Activated CD4-positive, alpha-beta T cell treated with anti-CD3 and anti-CD28 coated beads for 24 hours (primary cell): ENCODE measurements at places on chromosomes 7 and 10.

- no peak for DNase-seq
Measured at GRCh38 chr7:116218051-116218645, 7.8 kb downstream of the TES start.

- DNase-seq: no peak
Measured at GRCh38 chr10:4083509-4084003, 298.5 kb upstream of the KLF6 start.

DNA sequence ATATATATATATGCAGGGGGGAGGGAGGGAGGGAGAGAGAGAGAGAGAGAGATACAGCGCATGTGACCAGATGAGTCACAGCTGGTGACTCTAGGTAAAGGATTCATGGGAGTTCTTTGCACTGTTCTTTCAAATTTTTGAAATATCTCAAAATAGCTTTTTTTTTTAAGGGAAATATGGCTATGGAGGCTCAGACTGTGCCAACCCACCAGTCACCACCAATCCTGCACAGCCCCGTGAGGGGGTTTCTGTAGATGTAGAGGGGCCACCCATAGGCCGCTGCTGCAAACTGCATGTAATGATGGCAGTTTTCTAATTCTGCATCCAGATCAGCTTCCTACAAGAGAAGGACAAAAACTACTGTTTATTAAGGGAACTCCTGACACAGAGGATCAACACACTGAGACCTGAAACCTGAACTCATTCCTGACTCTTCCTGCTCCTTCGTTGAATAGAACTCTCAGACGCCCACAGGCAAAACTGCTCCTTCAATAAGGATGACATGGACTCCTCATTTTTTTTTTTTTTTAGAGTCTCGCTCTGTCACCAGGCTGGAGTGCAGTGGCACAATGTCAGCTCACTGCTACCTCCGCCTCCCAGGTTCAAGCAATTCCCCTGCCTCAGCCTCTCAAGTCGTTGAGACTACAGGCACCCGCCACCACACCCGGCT lies 17.3 kb downstream of the DAGLB start:
- no peak for DNase-seq

DNA sequence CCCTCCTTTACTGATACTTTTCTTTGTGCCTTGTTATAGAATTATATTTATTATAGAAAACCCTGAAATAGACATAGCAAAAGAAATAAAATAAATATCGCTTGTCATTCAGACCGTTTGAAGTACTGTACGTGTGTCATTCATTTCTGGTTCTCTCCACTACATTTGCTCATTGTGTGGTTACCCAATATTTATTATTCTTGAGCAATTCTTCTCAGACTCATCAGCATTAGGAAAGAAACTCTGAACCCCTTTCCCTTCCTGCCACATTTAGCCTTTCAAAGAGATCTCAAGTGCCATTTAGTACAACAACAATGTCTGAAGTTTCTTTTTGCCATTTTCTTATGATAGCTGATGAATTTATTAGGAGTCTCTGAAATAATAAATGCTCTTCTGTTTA lies 154.1 kb downstream of the KIAA1217 start:
- no peak for DNase-seq

- DNase-seq: no peak
Measured at GRCh38 chr7:85081846-85082245, 105.0 kb downstream of the SEMA3D start.

DNA sequence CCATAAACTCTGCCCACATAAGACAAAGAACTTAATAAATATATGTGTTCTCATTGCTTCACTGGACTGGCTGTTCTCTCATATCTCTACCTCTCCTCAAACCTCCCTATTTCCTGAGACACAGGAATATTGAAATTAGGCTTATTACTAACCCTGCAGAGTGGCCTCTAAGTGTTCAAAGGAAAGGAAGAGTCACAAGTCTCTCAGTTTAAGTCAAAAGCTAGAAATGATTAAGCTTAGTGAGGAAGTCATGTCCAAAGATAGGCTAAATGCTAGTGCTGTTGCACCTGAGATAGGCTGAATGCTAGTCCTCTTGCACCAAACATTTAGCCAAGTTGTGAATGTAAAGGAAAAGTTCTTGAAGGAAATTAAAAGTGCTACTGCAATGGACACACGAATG lies 41.1 kb downstream of the GNAI1 start:
- DNase-seq: no peak

GRCh38 chr7:102004848-102005247 lies 187.4 kb downstream of the CUX1 start:
- no peak for DNase-seq

- DNase-seq: peak; percentile 50
Measured at GRCh38 chr10:99532687-99533495, at the start of gene NKX2-3. Gene NKX2-3, plus strand, starts transcription at chr10:99532942. Its CDS starts 190 bp downstream, at chr10:99533132.

- no peak for DNase-seq
Measured at GRCh38 chr7:27213433-27214238, 13.7 kb upstream of the HOXA13 start.

DNA sequence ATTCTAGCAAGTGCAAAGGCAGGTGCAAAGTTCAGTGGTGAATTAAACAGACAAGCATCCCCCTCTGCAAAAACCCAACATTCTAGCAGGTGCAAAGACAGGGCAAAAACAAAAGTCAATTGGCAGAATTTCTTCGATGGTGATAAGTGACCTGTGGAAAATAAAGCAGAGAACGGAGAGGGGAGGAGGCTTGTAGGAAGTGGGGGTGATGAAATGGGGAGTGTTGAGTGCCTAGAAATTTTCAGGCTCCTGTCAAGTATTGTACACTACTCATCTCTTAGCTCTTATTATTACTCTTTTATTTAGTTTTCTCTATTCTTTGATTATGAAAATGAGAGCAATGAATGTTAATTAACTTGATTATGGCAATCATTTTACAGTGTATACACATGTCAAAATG lies 2.4 kb upstream of the CD36 start:
- no peak for DNase-seq

DNA sequence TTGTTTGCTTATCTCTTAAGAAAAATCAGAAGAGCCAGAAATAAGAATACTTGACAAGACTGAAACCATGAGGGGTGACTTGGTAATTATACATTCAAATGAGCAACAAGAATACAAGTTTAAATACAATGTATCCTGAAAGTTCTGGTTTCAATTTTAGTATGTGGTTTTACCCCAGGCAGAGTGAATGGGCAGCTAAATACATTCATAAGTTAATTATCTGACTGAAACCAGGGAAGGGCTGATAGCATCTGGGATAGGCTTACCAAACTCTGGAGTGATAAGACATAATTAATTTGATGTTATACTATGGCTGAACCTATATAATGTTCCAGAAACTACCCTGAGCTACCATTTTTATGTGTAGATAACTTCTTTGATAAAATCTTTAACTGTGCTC lies 252.2 kb upstream of the PLXNA4 start:
- DNase-seq: no peak

- no peak for DNase-seq
Measured at GRCh38 chr7:22945584-22945983, 68.3 kb downstream of the HYCC1 start.

GRCh38 chr10:19017116-19017890 lies 31.3 kb upstream of the MALRD1 start:
- DNase-seq: no peak

DNA sequence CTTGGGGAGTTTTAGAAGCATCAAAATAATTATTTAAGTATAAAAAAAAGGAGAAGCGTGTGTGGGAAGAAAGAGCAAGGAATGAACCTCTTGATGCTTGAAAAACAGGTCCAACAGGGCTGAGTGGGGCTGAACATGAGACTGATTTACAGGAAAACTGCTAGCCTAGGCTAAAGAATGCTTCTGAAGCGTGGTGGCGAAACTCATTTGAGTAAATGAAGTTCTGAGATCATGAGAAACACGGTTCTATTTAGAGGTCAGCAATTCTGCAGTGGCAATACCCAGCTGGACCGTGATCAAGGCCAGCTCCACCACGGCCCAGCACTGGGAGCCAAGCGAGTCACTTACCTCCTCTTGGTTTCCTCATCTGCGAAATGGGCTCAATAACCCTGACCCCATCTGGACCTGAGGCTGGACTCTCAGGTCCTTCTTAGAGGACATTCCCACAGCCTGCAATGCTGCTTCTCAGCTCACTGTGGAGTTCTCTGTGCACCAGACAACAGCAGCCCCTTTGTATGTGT lies 140.1 kb upstream of the ADAM12 start:
- DNase-seq: no peak

DNA sequence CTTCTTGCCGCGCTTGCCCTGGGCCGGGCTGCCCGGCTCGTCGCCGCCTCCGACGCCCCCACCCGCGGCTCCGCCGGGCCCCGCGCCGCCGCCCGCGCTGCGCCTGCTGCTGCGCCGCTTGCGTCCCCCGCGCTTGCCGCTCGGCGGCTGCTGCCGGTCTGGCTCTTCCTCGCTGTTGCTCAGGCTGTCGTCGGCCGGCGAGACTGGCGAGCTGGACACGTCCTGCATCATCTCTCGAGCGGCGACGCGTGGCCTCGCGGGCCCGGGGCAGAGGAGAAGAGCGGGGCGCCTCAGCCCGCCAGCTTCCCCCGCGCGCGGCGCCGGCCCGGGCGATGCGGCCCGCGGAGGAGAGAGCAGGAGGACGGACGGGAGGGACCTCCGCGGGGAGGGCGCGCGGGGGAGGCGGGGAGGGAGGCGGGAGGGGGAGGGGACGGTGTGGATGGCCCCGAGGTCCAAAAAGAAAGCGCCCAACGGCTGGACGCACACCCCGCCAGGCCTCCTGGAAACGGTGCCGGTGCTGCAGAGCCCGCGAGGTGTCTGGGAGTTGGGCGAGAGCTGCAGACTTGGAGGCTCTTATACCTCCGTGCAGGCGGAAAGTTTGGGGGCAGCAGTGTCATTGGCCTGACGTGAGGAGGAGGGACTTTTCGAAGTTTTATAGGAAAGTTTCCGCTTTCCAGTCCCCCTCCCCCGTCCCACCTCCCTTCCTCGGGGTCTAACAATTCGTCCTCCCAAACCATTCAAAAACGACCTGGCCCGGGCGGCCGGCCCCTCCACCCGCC lies at the start of gene TWIST1:
Gene TWIST1, minus strand, starts transcription at position 546 of the 779 bp plus-strand sequence. Its CDS starts 315 bp downstream, at position 231.
- no peak for DNase-seq

DNA sequence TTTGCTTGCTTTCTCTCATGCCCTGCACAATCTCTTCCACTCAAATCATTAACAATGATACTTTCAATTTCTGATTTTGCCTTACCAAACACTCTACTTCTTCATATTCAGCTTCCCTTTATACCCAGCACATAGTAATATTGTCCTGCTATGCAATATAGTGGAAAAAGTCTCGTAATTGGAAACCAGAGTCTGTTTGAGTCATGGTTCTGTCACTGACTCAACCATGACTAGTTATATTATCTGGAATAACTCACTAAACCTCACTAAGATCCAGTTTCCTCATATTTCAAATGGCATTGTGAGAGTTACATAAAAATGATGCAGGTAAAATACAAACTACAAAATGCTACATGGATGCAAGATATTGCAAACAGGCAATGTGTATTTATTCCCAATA lies 98.5 kb upstream of the LRRTM3 start:
- no peak for DNase-seq

GRCh38 chr10:32489901-32490300 lies 44.0 kb downstream of the CCDC7 start:
- DNase-seq: no peak

GRCh38 chr7:156305351-156305750 lies 335.2 kb upstream of the RNF32 start:
- DNase-seq: no peak

DNA sequence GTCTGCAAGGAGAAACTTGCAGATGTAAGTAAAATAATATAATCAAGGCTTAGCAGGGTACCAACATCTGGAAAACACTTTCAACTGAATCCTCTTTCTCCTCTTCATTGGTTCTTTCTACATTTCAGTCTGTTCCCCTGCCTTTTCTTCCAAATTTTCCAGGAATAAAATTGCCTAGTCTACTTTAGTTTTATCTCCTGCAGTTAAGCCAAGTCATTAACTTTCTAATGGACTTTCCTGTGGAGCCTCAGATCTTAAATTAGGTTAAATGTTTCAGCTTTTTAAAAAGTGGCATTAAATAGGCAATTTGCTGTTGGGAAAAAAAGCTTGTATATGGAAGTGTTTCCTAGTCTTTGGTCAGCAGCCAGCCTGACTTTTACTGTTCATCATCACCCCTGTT lies 70.8 kb downstream of the EEPD1 start:
- DNase-seq: no peak

- no peak for DNase-seq
Measured at GRCh38 chr10:131178521-131179331, 132.8 kb downstream of the TCERG1L start.

GRCh38 chr7:75983471-75984129 lies 10.8 kb downstream of the TMEM120A start:
- DNase-seq: no peak

- DNase-seq: no peak
Measured at GRCh38 chr10:72386916-72387586, 32.3 kb upstream of the DNAJB12 start.

DNA sequence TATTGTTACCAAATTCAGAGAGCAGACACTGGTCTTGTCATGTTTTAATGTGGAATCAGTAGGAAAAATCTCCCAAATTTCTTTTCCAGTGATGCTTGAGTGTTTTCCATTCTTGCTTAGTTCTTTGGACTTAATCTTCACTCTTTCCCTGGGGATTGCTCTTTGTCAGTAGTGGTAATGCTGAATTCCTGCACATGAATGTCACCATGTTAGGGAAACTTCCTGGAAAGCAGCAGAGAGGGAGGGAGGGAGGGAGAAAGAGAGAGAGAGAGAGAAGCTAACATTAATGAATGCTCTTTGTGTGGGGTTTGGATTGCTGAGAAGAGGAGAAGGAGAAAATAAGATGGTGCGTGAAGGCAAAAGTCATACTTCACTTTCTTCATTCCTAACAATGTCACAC lies 295.3 kb upstream of the COBL start:
- DNase-seq: no peak

DNA sequence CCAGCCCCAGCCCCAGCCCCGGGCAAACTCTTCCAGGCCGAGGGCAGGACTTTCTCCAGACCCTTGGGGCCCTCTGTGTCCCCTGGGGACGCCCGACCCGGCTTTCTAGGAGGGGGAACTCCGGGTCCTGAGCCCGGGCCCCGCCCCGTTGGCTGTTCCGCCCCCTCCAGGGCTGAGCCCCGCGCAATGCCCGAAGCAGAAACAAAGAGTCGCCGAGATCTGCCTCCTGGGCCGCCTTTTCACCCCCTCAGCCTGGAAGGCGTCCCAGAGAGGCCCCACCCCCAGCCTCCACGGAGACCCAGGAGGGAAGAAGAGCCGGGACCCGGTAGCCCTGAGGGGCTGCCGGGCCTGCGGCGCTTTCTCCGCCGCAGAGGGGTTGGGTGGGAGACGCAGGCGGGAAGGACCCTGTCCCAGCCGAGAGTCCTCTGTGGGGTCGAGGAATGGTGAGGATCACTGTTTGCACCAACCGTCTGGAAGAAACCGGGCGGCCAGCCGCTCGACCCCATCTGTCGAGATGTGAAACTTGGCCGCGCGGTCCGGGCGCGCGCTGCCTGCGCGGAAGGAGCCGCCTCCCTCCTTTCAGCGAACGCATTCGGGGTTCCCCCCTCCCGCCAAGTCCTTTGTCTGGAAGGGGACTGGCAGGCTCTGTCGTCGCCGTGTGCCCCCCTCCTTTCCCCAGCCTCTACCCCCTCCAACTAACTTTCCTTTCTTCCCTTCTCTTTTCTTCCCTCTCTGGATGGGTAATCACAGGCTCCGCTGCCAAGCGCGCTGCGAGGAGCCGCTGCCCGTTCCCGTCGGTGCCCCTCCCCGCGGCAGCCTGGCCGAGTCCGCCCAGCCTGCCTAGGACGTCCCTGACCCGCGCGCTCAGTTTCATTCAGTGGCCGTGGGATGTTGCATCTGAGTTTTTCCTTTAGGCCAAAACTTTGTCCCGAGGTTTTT lies 10.2 kb downstream of the EN2 start:
- no peak for DNase-seq
